ENCODE measurements at places on chromosomes 16 and 17.

DNA sequence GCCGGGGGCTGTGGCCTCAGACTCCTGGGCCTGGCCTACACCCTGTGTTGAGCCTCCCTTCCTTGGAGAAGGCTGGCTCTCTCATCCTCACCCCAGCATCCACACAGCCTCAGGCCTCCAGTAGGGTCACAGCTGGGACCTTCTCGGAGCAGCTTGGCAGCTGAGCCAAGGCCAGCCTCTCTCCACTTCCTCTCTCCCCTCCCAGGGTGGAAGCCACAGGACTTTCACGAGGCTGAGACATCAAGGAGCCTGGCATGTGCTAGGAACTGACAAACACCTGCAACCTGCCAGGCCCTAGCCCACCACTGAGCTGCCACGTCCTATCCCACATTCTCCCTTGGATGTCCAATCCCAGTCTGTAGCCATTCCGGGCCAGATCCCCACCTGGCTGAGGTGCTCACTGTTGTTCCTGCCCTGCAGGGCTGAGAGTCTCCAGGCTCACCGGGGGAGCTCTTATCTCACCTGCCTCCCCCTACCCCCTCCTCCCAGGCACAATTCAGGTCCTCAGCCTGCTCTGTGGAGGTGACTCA, 3.1 kb downstream of the MMP15 start:
- DNase-seq = no peak

GRCh38 chr17:81842725-81843504, 8.1 kb upstream of the PPP1R27 start:
- no peak for DNase-seq

DNA sequence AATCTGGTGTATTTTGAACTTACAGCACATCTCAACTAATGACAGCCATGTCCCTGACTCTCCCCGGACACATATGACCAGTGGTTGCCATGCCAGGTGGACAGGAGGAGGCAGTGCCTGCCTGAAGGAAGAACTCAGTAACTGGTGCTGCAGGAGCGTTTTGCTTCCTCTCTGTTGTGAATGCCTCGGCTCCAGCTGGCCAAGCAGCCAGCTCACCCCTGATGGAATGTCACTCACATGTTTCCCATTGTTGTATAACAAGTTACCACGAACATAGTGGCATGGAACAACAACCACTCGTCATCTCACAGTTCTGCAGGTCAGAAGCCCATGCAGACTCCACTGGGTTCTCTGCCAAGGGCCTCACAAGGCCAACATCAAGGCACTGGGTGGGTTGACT, 20.1 kb upstream of the IRF8 start:
- peak; percentile 53 for DNase-seq

DNA sequence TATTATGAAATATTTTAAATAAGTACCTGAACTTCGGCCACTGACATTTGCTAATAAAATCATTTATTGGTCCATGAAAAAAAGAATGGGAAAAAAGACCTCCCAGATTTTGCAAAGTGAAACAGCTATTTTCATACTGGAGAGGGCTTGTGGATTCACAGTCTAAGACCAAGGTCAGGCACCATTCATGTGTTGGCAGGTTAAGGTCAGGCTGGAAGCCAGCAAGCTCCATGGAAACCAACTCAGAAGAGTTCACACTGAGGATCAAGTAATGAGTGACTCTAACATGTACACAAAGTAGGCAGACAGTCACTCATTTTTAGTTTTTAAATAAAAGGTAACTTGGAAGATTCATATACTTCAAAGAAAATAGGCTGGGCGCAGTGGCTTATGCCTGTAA, 3.4 kb downstream of the DNAJA2 start:
- DNase-seq = no peak

- DNase-seq = peak; percentile 62
These were observed at the start of gene C16orf74 for GRCh38 chr16:85750827-85751697. Gene C16orf74, minus strand, starts transcription at chr16:85751096. Its CDS starts 15,879 bp downstream, at chr16:85735217.

DNA sequence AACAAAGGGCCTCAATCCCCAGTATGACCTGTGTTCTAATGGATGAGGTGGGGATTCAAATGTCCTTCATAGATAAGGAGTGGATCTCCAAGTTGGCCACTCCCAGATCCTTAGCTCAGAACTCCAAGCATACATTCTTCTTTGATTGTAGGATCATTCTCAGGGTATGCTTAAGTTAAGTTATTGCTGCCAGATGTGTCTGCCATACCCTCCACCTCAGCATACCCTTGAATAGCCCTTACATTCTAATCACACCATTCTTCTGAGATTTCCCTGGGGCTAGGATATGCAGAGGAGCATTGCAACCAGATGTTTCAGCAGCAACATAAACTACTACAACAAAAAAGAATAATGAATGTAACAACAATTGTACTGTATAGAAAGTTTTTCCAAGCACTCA, 1.6 kb upstream of the KRTAP2-4 start:
- DNase-seq = no peak

DNA sequence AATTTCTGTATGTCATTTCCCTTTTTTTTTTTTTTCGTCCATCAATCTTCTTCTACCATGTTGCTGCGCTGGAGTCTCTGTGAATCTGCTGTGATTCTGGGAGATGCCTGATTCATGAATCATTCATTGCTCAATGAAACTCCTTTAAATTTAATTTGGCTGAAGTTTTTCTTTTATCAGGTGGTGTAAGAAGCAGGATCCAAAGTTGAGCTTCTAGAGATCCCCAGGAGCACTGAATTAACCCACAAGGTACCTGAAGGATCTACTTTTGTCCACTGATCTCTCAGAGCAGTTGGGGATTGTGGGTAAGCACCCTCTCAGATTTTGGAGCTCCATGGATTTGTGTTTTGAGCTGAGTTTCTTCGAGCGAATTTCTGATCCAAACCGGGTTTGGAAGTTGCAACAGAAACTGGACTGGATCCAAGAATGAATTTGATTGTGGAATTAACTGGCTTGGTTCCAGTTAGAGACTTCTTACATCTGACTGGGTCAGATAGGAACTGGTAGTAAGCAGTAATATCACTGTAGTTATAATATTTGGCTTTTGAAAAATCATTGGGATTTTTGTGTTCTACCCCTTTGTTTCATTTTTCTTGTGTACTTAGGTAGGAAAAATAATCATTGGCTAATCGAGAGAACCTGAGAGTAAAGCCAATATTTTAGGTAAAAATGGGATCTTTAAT, 447.8 kb upstream of the TOM1L1 start:
- no peak for DNase-seq

DNA sequence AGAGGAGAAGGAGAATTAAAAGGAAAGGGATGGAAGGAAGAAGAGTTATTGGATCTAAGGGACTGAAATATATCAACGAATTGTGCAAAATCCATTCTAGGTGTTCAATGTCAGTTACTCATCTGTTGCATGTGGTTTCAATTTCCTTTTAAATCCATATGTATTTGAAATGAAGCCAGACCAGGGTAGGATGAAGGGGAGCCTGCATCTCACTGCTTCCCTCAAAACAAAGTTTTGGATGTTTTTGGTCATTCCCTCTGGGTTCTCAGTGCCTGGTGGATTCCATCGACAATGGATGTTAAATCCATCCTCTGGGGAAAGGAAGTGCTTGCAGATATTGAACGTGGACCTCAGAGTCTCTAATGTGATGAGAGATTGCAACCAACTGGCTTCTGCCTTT, 103.5 kb upstream of the XYLT1 start:
- no peak for DNase-seq

DNA sequence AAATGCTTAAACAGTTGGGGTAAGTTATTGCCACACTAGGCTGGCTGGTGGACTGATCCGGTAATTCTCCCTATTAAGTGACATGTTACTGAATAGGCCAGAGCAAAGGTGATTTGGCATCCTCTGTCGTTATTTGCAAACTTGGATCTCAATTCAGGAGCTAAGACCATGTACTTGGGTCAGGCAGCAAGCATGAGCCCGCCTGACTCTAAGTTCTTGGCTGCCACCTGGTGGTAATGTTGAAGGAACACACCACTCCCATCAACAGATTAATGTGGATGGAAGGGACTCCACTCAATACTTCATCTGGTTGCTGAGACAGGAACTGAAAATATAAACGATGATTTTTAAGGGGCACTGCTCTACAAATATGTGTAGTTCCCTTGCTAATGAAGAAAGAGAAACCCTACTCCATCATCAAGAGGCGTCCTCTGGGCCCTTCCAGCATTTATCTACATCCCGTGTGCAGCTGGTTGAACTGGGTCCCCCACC, 70.8 kb downstream of the EMP2 start:
- DNase-seq = peak; percentile 69

DNA sequence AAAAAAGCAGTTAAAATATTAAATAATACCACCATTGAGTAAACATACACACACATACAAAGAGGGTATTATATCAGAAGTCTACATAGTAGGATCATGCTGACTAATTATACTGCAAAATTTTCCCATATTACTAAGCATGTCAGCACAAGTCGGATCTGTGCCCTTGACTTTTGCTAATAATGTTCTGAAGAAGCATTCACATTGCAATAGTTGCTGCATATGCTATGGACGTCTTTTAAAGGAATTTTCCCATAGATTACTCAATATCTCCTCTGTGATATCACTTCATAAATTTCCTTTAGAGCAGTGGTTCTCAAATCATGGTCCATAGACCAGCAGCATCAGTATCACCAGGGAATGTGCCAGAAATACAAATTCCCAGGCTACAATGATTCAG, 110.9 kb upstream of the NUDT7 start:
- no peak for DNase-seq

- DNase-seq = no peak
These were observed 42.2 kb upstream of the INTS2 start for GRCh38 chr17:61970030-61970429.

DNA sequence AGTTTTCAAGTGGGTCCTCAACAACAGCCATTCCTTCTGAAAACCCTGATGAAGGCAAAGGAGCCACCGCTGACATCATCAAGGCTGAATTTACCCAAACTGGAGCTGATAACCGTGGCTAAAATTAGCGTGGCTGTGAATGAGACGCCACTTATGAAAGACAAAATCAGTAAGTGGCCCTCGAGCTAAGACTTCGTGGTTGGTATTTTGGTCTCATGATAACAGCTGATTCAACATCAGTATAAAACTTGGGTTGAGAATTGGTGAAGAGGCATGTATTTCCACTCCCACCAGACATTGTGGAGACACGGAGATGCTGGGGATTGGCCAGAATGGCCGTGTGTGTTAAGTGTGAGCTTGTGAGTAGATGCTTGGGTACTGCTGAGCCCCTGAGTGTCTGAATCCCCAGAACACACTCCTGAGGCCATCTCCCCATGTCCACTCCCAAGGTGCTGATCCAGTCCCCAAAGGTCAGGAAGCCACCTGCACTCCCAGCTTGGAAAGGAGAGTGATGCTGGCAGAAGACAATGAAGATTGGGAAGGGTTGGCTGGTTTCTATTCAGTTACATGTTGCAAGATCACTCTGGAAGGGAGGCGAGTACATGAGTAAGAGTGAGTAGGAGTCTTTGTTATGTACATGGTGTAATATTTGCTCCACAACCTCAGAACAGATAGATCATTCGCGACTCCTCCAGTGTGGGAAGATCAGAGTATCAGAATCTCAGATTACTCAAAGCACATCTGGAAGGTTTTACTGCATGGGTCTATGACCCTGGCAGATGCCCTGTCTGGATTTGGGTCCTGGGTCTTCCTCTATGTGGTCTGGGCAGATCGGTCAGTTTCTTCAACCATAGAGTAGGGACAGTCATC, 207.7 kb downstream of the HS3ST3A1 start:
- no peak for DNase-seq

DNA sequence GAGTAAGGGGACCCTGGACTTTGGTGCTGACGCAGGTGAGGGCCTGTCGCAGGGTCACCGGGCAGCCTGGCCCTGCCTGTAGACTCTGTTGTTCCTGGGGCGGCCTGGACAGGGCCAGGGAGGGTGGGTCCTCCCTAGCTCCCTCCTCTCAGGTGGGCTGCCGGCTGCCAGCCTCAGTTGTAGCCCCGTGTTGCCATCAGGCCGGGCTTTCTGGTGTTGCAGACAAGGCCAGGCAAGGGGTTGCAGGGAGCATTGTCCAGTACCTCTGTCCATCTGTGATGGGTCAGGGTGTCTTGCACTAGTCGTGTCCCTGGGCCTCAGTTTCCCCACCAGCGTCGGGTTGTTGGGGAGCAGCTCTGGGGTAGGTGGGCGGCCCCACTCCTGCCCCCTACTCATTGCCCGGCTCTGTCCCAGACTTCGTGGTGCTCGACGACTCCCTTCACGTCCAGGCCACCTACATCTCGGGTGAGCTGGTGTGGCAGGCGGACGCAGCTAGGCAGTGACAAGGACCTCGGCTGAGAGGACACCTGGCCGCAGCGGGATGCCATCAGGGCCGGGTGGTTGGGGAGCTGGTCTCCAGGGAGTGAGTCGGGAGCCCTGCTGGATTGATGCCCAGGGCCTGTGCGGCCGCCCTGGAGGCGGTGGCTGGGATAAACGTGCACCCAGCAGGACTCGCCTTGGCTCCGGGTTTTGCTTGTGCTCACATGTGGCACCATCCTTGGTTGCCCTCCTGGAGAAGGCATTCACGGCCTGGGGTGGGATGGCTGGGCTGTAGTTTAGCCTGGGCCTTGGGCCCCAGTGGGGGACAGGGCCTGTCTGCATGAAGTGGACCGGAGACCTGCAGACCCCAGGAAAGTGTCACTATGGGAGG, 1.9 kb downstream of the CEMP1 start:
- DNase-seq = no peak

DNA sequence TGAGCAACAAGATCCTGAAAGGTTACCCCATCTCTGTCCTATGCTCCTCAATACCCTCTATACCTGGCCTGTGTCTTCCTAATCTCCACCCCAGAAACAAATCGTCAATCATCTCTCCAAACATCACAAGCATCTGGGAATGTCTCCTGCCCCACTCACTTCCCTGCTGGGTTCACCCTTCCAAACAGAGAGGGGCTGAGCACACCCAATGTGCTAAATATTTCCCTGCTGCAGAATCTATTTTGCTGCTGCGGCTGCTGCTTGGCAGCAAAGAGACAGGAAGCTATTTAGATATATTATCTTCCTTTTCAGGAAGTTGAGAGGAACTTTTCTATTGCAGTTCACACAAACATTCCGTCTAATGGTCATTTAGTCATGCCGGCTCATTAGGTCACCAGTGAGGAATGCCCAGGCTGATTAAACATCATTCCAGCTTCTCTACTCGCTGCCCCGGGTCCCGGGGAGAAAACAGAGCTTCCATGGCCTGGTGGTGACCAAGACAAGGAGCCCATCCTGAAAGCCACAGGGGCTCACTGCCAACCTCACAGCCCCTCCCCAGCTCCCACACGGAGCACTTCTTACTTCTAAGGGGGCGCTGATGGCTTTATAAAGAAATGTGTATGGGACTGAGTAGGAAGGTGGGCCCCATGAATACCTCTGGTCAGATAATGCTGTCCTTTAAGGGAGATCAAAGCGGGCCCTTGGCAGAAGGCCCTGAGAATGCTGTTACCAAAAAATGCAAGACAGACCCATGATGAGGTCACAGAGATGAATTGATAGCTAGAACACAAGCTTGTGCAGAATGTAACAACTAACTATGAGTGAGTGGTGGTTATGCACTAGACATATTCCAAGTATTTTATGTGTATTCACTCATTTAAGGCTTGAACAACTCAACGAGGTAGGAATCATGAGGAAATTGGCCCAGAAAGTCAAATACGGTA, 218.3 kb downstream of the SOX9 start:
- DNase-seq = no peak
